Natural killer cell (primary cell): ENCODE measurements at places on chromosomes 4 and X. TPM values are rescaled to one million over a fixed set of nuclear protein-coding genes. Genes with fewer than 3 reads are reported as not detected.

DNA sequence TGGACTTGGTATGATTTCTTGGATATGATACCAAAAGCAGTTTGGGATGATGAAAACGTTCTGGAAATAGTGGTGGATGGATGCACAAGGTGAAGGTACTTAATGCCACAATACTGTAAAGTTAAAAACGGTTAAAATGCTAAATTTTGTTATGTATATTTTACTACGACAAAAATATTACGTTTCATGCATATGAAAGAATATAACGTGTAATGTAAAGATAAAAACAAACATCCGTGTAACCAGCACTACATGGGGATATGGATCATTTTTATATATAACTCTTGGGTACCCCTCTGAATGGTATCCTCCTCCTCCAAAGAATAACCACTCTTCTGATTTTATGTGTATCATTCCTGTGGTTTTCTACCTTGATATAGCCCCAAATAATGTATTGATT is 862 bp upstream of the CENPU start:
- DNase-seq: no peak

DNA sequence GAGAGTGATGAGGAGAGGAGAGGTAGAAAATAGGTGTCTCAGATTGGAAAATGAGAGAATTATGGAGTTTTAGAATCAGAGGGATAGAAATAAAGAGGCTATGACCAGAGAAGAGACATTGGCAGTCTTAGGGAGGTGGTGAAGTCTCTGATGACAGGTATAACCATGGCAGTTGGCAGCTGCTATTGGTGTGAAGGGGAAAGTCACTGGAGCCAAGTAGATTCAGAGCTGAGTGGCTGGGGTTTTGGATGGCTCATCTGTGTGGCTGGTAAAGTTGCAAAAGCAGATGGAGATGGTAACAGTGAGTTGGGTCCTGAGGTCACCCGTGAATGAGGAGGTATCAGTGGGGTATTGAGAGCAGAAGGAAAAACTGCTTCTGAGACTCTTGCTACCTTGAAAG is 46.5 kb downstream of the ANAPC4 start:
- DNase-seq: no peak

GRCh38 chr4:139858436-139859205 is 193.0 kb downstream of the MGST2 start:
- no peak for DNase-seq

The YIPF7 gene
- 0.50 TPM for total RNA-seq

DNA sequence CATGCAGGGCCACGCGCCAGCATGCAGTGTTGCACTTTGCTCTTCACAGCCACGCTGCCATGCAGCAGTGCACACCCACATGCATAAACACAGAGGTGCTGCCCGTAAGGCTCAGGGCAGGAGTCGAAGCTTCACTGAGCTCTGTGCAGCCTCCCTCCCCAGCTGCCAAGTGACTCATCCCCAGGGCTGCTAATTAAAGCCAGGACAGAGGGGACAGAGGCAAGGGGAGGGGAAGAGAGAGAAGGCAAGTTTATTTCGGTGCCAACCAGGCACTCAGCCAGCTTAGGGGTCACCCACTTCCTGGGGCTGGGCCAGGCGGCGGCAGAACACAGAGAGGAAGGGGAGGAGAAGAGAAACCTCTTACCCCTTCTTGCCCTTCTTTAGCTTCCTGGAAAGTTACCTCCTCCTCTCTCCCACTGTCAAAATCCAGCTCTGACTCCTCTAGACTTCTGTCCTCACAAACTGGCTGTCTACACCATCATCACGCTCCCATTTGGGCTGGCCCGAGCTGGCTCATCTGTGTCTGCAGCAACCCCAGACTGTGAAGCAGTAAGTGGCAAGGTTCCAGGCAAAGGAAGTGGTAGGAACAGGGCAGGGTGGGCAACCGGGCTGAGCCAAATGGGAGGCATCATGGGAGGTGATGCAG is 6.2 kb upstream of the IQSEC2 start:
- peak; percentile 48 for DNase-seq

DNA sequence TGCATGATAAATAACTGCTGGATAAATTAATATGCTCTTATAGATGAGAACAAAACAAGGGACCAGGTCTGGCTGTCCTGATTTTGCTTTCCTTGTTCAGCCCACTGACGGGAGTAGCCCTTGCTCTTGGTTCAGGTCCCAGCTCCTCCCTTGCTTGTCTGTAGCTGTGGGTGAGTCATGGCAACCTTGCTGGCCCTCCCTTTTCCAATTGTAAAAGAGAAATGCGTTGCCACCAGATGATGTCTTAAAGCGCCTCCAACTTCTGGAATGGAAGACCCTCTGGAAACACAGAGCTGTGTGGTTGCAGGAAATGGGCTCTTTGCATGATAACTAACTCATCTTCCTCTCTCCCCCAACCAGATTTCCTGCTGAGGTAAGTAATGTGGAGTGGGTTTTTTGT is 171.4 kb downstream of the AASDH start:
- DNase-seq: no peak
